ENCODE measurements at places on chromosomes 6 and 20.

DNA sequence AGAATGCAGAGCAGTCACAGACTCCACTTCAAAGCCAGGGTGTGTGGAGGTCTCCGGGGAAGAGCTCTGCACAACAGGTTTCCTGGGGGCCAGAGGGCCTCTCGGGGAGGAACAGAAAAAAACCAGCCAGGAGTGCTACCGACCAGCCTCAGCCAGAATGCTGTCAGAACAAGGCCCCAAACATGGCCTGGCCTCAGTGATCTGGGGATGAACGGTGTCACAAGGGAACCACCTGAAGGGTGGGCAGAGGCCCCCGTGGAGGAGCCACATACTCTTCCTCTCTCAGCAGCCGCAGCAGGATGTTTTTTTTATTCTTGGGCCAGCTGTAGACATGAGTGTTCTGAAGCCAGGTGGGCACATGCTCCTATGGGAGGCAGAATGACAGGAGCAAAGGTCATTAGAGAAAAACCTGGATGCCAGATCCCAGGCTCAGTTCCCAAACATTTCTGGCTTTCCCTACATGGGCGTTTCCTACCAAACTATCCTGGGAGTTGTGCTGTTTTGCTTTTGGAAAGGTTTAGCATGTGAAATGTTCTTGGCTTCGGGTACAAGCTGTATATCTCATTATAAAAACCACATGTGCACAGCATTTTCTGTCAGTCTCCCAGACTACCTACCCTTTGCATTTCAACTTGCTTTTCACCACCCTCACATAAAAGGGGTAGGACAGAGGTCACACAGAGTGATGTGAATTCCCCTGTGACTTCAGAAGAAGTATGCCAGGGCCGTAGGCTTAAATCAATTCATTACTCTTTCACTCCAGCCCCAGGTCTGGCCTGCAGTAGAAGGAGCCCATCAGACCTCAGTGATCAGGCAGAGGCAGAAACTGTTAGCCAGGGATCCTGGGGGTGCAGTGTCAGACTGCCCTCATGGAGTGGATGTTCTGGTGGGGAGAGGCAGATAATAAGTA, 46.2 kb downstream of the TRAF3IP2 start:
- DNase-seq = no peak

DNA sequence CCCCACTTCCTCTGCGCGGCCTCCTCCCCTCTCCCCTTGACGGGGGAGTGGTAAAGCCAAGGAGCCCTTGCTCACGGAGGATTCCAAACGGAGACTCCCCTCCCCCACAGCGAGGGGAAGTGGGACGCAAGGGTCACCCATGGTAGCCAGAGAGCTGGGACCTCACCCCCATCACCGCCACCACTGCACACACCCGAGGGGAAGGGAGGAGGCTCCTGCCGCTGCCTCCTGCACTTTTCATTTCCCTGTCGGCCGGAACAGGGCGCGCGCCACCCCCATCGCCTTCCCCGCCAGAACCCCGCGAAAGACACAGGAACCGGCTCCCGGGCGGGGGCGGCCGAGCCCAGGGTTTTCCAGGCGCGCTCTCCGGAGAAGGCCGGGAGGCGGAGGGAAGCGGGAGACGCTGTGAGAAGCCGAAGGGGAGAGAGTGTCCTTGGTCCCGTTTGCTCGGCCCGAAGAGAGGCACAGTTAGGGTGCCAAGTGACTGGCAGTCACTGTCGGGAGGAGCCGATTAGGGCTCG, 789 bp downstream of the CCND3 start:
- no peak for DNase-seq

- no peak for DNase-seq
Observed at GRCh38 chr6:45613656-45614055, 235.9 kb upstream of the SUPT3H start.

DNA sequence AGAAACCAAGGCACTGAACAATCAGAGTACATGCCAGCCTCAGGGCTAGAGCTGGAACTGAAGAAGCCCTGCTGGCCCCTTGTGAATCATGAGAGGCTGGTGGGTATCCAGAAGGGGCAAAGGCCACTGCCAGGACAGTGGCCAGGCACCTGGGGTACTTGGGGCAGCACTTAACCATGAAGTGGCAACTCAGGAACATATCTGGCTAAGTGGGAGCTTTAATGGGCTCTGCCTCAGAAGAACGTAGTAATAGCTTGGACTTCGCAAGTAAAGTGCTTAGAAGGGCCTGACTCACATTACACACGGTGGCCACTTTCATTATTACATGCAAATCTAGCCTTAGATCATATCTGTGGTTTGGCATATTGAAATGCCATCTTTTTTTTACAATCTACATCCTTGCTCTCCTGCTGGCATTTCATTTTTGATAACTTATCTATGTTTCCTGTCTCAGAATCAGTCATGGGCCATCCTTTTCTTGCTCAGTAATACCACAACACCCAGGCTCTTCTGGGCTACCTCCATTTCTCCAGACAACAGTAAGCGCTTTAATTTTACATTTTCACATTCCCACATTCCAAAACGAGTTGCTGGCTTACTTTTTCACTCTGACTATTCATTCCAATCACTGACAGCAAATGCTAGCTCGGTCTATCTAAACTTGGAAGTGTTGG, 21.6 kb downstream of the NAPB start:
- DNase-seq = no peak

DNA sequence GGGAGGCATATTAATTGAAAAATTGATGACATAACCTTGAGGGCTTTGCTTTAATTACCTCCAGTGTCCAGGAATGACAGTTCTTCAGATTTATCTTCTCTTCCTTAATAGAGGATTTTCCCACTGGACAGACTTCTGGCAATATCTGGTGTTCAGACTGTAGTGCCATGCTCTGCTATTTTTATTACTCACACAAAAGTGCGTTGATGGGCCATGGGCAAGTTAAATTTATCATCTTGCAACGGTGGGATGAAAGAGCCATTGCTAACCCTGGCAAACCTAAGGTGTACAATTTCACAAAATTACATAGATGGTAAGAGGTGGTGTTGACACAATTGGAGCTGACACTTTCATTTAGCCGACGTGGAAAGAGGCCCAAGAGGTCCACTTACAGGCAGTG, 253.7 kb upstream of the PLCB4 start:
- DNase-seq = no peak

DNA sequence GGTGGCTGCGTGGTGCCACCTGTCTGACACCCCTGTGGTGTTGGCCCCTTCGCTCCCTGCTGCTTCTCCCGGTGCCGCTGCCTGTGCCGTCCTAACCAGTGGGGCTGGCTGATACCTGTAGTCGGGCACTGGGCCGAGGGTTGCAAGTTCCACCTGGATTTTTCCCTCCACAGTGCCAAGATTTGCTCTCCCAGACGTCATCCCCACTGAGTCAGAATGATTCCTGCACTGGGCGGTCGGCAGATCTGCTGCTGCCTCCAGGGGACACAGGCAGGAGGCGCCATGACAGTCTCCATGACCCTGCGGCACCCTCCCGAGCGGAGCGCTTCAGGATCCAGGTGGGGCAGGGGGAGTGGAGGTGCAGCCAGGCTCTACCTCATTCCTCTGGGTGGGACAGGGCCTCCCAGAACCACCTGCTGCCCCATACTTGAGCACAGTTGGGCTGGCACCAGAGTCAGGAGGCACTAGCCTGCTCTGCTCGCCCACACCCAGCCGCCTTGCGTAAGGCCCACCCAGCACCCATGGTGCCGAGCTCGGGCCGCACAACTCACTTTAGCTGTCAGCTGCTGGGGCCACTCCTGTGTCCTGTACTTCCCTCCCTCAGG, 60.2 kb downstream of the TCP11 start:
- DNase-seq = no peak

DNA sequence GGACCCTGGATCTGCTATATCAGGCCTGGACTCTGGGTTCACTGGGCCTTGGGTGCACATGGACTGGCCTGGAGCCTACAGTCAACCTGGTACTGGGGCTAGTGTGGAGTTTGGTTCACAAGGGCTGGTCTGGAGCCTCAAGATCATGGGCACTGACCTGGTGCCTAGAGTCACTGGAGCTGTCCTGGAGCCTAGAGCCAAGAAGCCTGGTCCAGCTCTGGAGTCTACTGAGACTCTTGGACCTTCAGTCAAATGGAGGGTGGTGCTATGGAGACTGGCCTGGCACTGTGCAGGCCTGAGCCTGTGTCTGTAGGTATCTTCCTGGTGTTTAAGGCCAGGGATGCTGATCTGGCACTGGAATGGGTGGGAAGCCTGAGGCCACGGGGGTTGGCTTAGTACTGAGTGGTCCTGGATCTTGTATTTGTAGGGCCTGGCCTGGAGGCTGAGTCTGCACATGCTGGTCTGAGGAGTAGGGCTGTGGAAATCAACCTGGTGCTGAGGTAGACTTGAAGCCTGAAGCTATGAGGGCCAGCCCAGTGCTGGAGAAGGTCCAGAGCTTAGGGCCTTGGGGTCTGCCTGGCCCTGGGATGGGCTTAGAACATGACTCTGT, 16.5 kb upstream of the WFDC9 start:
- no peak for DNase-seq

DNA sequence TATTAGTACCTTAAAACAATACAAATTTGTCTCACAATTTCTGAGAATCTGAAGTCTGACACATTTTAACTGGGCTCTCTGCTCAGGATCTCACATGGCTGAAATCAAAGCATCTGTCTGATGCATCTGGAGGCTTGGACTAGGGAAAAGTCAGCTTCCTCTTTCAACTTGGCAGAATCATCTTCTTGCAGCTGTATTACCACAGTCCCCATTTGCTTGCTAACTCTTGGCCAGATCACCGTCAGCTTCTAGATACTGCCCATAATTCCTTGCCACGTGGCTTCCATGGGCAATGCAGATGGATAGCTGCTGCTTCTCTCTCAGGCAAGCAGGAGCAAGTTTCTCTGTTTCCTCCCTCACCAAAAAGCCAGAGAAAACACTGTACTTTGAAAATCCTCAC, 1106.4 kb upstream of the CITED2 start:
- DNase-seq = no peak

GRCh38 chr6:154447954-154448353, 62.5 kb downstream of the CNKSR3 start:
- no peak for DNase-seq

DNA sequence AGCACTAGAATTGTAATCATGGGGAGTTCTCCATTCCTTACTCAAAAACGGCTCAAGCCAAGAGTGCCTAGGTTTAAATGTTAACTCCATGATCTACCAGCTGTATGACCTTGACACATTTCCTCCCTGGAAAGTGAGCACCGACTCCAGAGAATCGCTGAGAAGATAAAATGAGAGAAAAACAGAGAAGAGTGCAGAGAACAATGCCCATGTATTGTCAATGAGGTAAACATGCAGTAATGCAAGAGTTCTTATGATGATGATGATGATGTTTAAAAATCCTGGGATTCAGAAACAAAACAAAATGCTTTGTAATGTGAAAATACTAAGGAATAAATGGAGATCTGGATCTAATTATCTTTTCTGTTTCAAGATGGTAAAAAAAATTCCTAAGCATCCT, 64.8 kb upstream of the BEND6 start:
- no peak for DNase-seq

DNA sequence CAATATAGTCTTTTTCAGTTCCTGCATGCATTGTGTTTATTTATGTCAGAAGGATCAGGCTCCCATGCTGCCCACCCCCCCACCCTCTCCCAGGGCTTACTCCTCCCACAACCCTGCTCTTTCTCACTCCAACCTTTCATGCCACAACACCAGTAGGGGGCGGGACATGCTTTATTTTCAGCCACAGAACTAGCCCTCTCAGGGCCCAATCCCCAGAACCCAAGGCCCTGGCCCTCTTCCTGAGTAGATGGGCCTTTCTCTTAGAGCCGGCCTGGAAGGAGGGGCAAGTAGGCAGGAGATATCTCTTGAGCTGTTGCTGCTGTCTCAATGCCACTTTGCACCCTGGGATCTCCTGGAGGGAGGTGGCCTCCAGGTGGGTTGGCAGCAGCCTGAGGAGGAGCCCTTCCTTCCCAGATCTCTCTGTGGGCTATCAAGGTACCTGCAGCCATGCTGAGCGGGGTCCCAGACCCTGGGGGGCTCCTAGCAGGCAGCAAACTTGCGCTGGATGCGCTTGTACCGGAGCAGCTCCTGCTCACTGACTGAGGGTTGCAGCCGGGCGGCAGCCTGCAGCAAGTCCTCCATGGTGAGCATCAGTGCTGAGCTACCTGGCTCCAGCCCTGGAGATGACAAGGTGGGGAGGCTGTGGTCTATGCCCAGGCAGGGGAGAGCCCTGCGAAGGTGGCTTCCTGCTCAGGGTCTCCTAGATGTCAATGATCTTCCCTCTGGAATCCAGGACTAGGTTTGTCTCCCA, 3.5 kb downstream of the GNMT start:
- peak; percentile 55 for DNase-seq

DNA sequence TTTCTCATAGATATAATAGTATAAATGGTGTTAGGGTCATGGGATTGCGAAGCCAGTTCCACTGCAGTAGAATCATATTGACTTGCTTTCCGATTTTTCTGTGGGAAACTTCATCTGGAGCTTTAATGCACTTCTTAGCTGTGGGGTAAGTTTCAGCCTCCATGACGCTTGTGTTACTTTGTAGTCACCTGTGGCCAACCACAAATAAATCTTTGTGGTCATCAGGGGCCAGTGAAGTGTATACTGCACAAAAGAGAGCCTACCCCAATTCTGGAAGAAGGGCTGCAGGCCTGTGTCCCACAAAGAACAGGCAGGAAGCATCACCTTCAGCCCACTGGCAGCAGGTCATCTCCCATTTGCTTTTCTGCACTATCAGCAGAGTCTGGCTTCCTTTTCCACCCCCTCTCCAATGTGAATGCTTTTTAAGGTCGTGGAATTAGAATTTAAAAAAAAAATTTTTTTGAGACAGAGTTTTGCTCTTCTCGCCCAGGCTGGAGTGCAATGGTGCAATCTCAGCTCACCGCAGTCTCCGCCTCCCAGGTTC, 32.0 kb downstream of the MTHFD1L start:
- no peak for DNase-seq

- no peak for DNase-seq
Observed at GRCh38 chr6:142838821-142839685, 105.9 kb downstream of the HIVEP2 start.

GRCh38 chr6:34745277-34746103, 11.8 kb upstream of the SNRPC start:
- peak; percentile 17 for DNase-seq

GRCh38 chr6:50853939-50854338, 35.3 kb downstream of the TFAP2B start:
- DNase-seq = no peak

GRCh38 chr6:90127595-90127994, 169.0 kb downstream of the BACH2 start:
- no peak for DNase-seq

DNA sequence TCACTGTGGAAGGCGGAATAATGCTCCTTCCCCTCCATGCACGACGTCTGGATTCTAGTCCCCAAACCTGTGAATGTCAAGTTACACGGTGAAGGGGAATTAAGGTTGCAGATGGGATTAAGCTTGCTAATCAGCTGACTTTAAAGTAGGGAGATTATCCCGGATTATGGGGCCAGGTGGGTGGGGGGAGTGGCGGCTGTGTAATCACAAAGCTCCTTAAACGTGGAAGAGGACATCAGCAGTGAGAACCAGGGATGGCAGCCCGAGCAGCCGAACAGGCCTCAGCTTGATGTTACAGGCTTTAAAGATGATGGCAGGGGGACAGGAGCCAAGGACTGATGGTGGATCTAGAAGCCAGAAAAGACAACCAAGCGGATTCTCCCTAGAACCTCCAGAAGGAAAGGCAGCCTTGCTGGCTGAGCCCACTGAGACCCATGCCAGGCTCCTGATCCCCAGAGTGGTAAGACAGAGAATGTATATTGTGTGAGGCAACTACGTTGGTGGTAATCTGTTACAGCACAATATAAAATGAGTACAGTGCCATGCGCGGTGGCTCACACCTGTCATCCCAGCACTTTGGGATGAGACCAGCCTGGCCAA, 117.5 kb downstream of the SCML4 start:
- DNase-seq = no peak

- no peak for DNase-seq
Observed at GRCh38 chr20:34571753-34572152, 13.2 kb downstream of the MAP1LC3A start.

Data from hematopoietic multipotent progenitor cell treated with erythropoietin and hydrocortisone succinate and interleukin-3 and kit ligand, for 15 days (in vitro differentiated cells).